ENCODE measurements at places on chromosomes 2 and 18.

GRCh38 chr2:143574069-143574468 lies 444.9 kb downstream of the ARHGAP15 start:
- DNase-seq = no peak

DNA sequence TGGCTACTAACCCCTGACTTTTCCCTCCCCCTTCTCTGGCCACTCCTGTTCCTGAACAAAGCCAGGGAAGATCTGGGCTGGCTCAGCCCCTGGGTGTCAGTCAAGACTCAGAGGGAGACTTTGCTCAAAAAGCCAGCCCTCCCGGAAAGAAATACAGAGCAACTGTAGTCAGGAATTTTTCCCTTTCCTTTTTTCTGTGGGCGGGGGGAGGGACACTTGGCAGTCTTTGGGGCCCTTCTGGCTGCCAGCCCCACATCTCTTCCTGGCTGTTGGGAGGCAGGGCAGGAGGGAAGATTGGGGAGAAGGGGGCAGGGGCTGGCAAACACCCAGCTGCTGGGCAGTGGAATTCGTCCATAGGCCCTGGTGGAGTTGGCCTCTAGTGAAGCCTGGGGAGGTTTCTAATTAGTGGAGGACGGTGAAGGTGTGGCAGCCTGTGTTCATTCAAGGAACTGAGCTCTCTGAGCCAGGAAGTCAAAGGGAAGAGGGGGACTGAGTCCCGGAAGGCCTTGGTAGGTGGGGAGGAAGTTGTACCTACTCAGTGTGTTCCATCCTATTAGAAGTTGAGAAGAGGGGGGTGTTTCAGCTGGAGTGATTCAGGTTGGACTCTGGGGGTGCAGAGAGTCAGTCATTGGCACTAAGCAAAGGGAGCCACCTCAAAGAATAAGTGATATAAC lies 10.9 kb downstream of the IGFBP2 start:
- no peak for DNase-seq

- no peak for DNase-seq
Measured at GRCh38 chr18:32688821-32689220, 84.0 kb downstream of the KLHL14 start.

GRCh38 chr2:239264838-239265651 lies 135.8 kb downstream of the HDAC4 start:
- DNase-seq = peak; percentile 80

GRCh38 chr2:147663962-147664361 lies 180.9 kb upstream of the ACVR2A start:
- no peak for DNase-seq

GRCh38 chr2:68282811-68283418 lies 30.6 kb upstream of the PPP3R1 start:
- peak; percentile 17 for DNase-seq

- no peak for DNase-seq
Measured at GRCh38 chr2:212968284-212969081, 182.9 kb downstream of the IKZF2 start.
